Astrocyte (in vitro differentiated cells and primary cell): ENCODE measurements at places on chromosomes 1 and 21.

GRCh38 chr1:96400089-96400488, 321.5 kb upstream of the PTBP2 start:
- DNase-seq = no peak

GRCh38 chr1:226132728-226133503, 53.6 kb downstream of the ACBD3 start:
- no peak for DNase-seq

- no peak for DNase-seq
These were observed 10.0 kb downstream of the CDK18 start for GRCh38 chr1:205514211-205515142.

DNA sequence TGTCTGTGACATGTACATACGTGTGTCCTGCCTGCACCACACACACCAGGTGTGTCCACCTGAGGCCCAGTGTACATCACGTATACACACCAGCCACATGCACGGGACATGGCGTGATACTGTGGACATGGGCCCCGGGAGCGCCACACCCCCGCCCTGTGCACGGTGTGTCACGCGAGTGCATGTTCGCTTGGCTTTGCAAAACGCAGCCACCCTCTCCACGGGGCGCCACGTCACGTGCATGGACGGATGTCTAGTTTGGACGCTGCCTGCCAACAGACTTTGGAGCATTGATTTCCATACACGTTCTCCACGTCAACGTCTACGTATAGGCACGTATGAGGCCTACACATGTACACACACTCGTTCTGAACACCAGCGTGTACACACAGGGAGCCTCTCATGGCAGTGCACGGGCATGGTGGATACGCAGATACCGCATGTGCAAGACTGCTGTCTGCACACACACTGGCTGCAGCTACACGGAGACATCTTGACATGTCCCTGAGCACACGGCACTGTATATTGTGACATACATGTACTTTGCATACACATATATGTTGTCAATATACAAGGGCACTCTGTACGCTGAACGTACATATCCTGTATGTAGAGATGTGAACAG, 2.7 kb downstream of the TMEM240 start:
- no peak for DNase-seq

GRCh38 chr1:244054247-244054923, 3.3 kb downstream of the ZBTB18 start:
- no peak for DNase-seq

DNA sequence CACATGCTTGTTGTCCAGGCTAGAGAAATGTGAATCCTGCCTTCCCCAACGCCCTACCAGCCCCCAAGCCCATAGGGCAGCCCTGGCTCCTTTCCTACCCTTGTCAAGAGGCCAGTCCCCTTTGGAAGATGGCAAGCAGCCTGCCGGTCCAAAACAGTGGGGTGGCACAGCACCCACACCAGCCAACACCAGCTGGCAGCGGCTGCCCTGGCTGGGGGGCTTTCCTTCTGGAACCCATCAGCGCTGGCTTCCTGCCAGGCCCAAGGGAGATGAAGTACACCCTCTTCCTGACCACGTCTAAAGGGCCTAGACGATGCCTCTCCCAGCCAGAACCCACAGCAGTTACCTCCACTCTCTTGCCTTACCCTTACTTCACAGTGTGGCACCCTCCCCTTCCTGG, 24.2 kb downstream of the KCNN3 start:
- no peak for DNase-seq

DNA sequence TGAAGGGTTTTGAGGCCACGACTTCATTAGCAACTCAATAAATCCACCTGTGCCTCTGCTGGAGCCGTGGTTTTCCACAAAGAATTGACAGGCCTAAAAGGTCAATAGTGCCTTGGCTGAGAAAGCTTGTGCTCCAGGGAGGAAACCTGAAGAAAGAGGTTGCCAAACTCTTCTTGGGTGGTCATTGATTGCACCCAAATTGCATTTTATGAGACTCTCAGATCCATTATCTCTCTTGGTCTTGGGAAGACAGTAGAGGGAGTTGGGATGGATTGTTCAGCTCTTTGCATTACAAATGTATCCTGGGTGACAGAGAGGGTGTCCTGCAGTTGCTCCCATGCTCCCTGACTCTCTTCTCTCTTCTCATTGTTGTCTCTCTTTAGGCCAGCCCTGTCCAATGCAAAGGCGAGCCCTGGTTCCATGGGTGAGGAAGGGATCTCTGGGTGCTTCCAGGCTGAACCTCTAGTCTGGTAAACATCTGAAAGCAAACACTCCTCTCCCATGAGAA, 46.1 kb upstream of the HTR1D start:
- no peak for DNase-seq

DNA sequence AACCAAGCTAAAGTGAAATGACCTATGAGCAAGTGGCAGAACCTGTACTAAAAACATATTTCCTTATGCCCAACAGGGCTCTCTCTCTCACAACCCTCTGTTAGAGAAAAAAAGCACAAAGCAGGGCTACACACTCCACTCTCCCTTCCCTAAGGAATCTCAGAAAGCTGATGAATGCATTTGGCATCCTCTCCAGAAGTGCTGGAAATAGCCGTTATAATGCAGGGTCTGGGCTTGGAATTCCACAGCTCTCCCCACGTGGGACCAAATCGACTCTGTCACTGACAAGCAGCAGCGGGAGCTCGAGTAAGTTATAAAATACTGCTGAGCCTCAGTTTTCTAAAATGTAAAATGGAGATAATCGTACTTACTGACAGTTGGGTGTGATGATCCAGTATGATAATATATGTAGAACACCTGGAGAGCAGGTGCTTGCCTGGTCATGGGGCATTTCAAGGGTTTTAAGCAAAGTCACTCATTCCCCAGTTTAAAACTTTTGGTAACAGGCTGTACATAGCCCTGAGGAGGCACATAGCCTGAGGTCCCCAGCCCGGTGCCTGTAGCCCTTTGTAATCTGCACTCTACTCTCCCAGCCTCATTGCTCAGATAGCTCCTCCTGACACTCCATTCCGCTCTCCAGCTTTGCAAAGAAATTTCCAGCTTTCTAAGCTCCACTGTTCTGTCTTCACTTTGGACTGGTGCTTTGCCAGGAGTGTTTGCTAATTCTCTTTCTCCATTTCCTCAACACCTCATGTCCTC, 175.6 kb upstream of the DAB1 start:
- DNase-seq = peak; percentile 62

DNA sequence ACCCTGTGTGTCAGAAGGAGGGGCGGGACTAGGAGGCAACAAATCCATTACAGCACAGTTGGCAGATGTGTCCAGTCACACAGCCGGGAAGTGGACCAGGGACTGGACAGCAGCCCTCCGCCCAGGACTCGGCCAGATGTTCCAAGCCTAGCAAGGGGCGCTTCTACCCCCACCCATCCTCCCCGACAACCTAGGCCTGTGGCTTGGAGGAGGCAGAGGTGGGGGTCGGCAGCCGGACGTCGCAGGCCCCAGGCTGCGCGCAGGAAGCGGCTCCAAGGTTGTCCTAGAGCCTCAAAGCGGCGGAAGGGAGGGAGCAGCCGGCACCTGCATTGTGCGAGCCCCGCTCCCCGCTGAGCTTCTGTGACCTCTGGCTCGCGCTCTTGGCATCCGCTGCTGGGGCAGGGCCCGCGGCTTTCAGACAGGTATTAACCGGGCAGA, 20.6 kb upstream of the MYCL start:
- DNase-seq = no peak

- peak; percentile 63 for DNase-seq
These were observed 185.0 kb downstream of the TGFBR3 start for GRCh38 chr1:91700771-91701471.

DNA sequence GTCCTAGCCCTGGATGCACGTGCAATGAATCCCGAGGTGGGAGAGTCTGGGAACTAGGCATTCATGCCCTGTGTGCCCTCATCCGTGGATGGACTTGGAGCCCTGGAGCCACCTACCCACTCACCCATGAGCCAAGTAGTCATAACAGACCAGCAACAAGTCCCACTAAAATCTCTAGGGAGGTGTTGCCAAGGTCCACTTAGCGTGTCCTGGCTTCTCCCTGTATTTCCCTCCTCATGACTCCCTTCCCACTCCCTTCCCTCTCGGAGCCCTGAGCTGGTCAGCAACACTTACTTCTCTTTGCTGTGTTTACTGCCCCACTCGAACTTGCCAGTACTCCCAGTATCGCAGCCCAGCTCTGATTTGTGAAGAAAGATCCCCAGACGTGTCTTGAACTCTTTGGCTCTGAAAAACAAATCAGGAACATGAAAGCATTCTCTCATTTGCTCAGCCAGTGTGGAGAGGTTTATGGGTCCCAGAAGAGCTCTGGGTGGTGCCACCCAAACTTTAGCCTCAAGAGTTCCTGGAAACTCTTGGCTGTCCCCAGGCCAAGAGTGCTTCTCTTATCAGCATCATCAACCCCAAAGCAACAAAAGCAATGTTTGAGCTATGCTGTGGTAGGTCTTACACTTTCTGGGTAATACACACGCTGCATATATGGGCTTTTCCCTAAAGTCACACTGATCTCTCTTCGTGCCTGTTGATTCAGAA, 1.1 kb downstream of the RGS16 start:
- no peak for DNase-seq

DNA sequence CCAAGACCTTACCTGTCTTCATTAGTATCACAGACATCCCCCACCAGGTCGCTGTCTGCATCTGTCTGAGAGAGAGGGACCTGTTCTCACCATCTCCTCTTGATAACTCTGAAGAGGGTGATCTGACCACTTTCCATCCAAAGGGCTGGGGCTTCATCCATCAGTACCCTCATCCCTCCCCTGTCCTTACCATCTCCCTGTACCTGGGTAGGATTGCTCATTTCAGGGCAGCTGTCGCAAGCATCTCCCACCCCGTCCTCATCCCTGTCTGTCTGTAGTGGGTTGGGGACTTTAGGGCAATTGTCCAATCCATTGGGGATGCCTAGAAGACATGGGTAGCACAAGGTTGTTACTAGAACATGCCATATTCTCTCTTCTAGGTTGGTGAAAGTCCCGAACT, 7.9 kb downstream of the THBS3 start:
- DNase-seq = no peak
